ENCODE measurements at places on chromosomes 6 and 20.

DNA sequence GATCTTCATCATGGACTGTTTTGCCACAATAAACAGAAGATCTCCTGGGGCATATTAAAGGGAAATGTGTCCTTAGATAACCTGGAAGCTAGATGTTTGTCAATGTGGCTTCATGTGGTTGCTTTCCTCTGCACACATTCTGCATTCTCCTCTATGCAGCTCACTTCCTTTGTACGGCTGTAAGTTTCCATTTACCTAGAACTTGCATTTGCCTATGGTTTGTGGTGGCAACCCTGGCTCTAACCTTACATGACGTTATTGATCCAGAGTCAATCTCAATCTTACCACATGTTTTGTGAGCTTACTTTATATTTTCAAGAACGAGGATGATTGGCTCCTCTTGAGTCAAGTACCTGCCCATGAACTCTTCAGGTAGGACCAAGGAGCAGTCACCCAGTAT lies 863.1 kb downstream of the MAFB start:
- no peak for DNase-seq

DNA sequence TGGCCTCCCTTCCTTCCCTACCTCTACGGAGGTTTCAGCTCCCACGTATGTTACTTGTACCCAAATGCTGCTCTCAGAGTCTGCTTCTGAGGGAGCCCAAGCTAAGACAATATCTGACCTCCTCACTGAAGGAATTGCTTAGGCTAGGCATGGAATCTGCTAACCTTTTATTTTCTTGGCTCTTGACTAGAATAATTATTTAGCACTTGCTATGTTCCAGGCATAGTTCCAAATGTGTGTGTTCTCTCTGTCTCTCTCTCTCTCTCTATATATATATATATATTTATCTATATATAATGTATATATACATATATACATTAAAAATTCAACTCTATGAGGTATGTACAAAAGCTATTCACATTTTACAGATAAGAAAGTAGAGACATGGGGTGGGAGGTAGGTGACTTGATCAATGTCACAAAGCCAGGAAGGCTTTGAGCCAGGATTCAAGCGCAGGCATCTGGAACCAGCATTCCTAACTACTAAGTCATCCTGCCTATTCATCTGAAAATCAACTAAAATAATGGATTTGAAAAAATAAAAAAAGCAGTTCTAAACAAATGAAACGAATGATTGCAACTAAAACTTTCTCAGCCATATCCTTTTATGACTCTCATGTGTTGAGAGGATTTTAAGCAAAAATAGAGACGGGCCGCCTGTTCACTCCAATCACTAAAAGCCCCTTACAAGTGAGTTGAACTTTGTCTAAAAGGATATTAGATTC lies 189.7 kb upstream of the JAG1 start:
- no peak for DNase-seq

DNA sequence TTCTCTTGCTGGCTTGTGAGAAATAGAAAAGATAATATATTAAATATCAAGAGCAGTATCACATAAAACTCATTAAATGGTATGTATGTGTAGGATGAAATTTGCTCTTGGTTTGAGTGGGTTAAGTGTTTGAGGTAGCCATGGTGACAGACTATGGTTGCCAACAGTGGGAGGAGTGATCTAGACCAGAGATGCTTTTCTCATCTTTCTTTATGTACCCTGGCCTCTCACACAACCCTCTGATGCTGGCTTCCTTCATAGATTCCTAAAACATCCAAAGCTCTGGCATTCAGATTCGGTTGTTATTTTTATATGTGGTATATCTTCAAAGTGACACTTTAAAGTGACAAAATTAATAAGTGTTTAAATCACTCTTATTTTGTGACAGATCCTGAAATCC lies 9.0 kb upstream of the MLIP start:
- no peak for DNase-seq

GRCh38 chr20:2851086-2851485 lies 10.5 kb downstream of the VPS16 start:
- no peak for DNase-seq

DNA sequence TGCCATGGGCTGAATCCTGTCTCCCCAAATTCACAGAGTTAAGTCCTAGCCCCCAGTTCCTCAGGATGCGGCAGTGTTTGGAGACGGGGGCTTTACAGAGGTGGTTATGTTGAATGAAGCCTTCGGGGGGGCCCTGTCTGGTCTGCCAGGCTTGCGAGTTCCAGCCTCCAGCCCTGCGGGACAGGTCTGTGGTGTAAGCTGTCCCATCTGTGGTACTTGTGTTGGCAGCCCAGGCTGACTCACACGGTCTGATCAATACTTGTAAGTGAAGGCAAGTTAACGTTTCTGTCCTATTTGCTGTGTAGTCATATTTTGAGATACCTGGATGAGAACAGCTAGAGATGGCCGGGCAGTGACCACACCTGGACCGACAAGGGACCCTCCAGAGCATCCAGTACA lies 51.8 kb upstream of the GPR31 start:
- no peak for DNase-seq

DNA sequence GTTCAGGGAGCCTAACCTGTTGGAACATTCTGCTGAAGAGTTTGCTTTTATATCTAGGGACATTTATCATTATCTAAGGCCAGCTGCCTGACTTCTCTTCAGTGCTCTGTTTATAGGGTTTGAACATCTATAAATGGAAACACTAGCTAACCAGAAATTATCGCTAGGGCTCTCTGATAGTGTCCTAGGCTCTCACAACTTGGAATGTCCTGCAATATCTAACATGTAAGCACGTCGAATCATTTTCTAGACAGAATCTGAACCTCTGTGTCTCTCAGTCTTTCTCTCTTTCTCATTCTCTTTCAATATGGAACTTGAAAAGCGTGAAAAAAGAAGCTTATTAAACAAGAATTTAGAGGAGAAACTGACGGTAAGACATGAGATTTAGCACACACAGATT lies 92.5 kb upstream of the MLIP start:
- DNase-seq = no peak

DNA sequence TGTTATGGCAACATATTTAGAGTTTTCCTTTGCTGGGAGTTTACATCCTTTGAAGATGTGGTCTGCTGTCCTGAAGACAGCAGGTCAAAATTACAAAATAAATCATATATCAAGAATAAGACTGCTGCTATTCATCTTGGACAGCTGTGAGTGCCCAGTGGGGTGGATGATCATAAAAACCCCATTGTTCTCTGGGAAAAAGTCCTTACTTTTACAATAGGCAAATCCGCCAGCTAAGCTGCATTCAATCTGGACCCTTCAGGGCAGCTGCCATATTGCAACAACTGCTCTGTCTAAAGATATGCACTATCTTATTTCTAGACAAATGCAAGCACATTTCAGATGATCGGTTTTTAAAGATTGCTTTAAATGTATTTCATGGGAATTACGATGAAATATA lies 19.4 kb downstream of the CASS4 start:
- DNase-seq = no peak

DNA sequence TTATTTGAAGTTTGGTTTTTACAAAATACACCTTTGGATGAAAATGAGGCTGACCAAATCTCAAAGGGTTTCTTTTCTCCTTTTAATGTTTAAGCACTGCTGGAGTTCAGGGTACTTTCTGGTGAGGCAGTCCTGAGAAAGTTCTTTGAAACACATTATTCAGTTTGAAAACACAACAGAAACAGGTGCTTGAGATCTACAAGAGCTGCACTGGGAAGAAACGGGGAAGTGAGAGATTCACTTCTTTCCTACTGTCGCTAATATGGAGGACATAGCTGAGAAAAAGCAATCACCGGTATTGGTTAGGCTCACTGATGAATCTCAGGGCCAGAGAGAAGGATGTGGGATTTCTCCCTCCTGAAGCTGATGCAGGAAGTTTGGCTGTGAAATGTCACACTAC lies 22.9 kb upstream of the TMEM170B start:
- DNase-seq = no peak

- no peak for DNase-seq
Measured at GRCh38 chr6:21164768-21165326, 428.7 kb upstream of the SOX4 start.

DNA sequence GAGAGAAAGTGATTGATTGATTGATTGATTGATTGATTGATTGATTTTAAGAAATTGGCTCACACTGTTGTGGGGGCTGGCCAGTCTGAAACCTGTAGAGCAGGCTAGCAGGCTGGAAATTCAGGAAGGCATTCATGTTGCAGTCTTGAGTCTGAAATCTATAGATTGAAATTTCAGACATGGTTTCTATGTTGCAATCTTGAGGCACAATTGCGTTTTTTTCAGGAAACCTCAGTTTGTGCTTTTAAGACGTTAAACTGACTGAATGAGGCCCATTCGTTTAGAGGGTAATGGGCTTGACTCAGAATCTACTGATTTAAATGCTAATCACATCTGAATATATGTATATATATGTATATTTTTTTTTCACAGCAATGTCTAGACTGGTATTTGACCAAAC lies 106.3 kb downstream of the STXBP5 start:
- DNase-seq = no peak

DNA sequence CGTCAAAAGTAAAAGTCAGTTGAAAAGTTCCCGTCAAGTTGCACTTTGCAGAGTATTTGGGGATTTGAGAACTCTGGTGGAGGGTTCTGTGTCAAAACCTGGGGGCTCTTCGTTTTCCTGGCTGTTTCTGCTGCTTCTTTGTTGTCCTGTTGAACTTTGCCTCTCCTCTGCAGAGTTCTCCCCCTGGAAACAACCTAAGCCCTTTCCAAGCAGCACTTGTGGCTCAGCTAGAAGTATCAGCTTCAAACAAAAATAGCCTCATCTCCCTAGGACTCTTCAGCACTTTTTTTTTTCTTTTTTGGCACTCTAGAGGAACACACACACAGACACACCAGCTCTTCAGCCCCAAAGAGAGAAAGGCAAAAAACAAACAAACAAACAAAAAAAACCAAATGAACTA lies at the start of gene TRDN:
TSS of gene TRDN (minus strand) at position 169 of the 400 bp plus-strand sequence. CDS start 175 bp downstream, outside the sequence.
- no peak for DNase-seq

DNA sequence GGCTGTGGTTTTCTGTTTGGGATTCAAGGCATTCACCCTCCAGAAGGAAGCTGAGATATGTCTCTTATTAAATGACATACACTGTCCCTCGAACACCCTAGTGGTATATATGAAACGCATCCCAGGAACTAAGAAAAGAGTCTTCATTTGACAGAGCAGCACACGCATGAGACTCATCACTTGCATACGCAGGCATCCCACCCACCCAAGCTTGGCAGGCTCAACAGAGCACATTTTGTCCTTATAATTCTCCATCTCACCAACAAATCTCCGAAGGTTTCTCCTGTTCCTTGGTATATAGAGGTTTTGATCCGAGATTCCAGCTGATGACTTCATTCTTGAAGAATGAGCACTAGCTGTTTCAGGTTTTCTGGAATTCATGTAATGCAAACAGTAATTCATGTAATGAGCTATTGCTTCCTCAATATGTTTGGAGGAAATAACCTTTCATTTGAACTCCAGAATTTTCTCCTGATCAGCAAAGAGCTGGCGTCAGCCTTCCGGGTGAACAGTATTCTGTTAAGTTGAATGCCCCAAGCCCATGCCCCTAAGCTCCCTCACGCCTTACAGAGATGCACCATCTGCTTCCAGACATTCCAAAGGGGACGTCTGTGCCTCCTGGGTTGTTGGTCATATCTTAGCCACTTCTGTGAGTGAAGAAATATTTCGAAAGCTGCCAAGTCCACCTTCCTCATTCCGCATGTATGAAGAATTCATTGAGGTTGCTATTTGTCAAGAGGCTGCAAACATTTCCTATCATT lies 66.0 kb upstream of the CDH4 start:
- DNase-seq = no peak

DNA sequence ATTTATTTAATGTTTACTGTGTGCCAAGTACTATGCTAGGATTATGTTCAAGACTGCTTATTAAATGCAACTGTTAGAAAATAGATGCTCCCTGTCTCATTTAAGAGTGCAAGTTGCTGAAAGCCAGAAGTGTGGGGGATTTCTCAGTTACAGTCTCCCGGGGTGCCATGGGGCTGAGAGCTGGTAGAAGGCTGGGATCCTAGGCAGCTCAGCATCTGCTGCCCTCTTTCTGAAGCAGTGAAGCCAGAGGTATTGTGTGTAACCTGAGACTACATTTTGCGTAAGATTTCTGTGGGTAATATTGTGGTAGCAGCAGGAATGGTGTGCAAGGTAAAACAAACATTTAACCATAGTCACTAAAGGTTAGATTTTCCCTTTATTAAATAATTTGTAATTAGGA lies 120.6 kb downstream of the AKAP7 start:
- no peak for DNase-seq

- DNase-seq = no peak
Measured at GRCh38 chr6:54266400-54266923, 41.8 kb upstream of the TINAG start.

Data from suppressor macrophage (primary cell).